ENCODE measurements at places on chromosomes 16 and 17.

DNA sequence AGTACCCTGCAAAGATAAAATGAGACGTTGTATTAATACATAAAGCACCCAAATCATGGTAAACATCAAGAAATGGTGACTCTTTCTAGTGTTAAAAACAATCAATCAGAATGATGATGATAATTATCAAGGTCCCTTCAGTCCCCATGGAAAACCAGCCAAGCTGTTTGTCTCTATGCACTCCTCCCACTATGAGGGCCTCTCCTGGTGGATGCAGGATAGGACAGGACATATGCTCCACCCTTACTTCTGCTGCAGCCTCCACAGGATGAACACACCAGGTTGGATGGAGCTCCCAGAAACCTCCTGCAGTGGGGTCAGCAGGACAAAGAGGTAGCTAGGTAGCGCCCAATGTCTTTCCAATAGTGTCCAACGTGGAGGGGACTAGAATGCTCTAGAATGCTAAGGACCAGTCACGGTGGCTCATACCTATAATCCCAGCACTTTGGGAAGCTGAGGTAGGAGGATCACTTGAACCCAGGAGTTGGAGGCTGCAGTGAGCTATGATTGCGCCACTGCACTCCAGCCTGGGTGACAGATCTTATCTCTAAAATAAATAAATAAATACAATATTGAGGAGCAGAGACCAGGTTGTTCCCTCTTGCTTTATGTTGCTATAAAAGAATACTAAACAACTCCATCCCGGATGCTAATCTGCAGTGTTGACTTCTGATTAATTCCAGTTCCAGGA, 9.9 kb upstream of the KDM8 start:
- no peak for DNase-seq

- no peak for DNase-seq
Measured at GRCh38 chr17:55444471-55445441, 23.1 kb upstream of the MMD start.

DNA sequence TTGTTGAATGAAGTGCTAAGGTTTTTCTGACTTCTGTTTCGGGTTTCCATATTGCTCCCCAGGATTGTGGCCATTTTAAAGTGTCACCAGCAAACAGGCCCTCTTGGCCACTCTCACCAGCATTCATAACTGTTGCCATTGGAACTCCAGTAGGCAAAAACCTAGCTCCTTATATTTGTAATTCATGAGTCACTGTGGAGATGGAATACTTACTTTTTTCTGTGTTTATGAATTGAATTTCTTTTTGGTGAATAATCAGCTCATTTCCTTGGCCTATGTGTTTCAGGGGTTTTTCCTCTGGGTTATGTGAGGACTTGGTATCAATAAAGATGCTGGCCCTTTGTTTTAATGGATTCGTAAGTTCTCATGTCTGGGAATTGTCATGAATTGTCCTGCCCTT, 255.1 kb downstream of the SNX29 start:
- DNase-seq = no peak

DNA sequence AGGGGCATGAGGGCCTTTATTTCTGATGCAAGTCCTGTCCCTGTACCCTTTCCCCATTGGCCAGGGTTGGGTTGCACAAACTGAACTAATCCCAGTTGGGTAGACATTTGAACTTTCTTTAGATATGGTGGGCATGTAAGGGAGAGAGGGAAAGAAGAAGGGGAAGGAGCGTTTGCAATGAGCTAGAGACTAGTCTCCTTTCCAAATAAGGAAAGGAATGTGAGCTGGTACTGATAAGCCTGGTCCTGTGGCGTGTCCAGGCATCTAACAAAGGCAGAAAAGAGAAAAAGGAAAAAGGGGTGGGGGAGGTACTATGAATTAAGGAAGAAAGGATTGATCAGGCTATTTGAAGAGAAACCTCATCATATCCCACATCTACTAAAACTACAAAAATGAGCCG, 20.3 kb downstream of the CHMP6 start:
- DNase-seq = no peak

GRCh38 chr16:87042551-87043230, 274.5 kb downstream of the C16orf95 start:
- no peak for DNase-seq

All from stimulated activated CD4-positive, alpha-beta T cell treated with anti-CD3 and anti-CD28 coated beads, Interleukin-4, amount 100 ng/mL, for 4 hours (primary cell).